Stomach (tissue), 19 donors: ENCODE measurements at places on chromosomes 13 and 19. TPM values are rescaled to one million over a fixed set of nuclear protein-coding genes. Genes with fewer than 3 reads are reported as not detected.

GRCh38 chr13:31982540-31982939, 49.0 kb upstream of the FRY start:
- DNase-seq = peak; percentile 87
- no peaks in the 10 kb centered on the region for H3K27me3 ChIP-seq
- no peaks in the 10 kb centered on the region for H3K4me1 ChIP-seq
- H3K4me3 ChIP-seq = no peak overlapping the region
- H3K27ac ChIP-seq = no peak overlapping the region

GRCh38 chr19:18507727-18508440, 14.0 kb downstream of the ELL start:
- no peak for DNase-seq
- no peak overlapping the region for H3K4me3 ChIP-seq
- H3K4me1 ChIP-seq = peaks cover 76% of the 10 kb centered on the region
- H3K27ac ChIP-seq = peak overlapping the region; percentile 75
- no peaks in the 10 kb centered on the region for H3K27me3 ChIP-seq
- H3K36me3 ChIP-seq = no peaks in the 10 kb centered on the region

The PRODH2 gene
- not detected for total RNA-seq

GRCh38 chr13:109215377-109215776, 571.0 kb downstream of the IRS2 start:
- no peaks in the 10 kb centered on the region for H3K4me1 ChIP-seq
- no peak overlapping the region for H3K27ac ChIP-seq
- no peaks in the 10 kb centered on the region for H3K27me3 ChIP-seq
- H3K4me3 ChIP-seq = no peak overlapping the region

The CXCL17 gene
- total RNA-seq = not detected

DNA sequence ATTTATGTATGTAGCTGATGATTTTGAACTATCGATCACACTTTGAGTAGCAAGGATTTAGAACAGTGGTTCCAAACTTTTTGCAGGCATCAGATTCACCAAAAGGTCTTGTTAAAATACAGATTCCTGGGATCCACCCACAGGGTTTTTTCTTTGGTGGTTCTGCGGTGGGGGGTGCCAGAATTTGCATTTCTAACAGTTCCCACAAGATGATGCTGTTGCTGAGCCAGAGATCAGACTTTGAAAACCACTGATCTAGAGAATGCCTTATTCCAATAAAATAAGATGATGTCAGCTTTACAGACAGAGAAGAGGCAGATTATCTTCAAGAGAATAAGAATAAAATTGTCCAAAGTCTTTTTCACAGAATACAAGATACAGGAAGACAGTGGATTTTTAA, 80.9 kb upstream of the SHISA2 start:
- no peak overlapping the region for H3K27ac ChIP-seq
- no peak overlapping the region for H3K4me3 ChIP-seq
- H3K27me3 ChIP-seq = no peaks in the 10 kb centered on the region
- no peaks in the 10 kb centered on the region for H3K36me3 ChIP-seq
- no peak for DNase-seq

The STXBP2 gene
- total RNA-seq = 256 TPM

GRCh38 chr13:97284558-97284957, 62.4 kb downstream of the MBNL2 start:
- no peaks in the 10 kb centered on the region for H3K36me3 ChIP-seq
- H3K4me3 ChIP-seq = no peak overlapping the region
- peaks cover 28% of the 10 kb centered on the region for H3K4me1 ChIP-seq
- H3K27ac ChIP-seq = no peak overlapping the region
- no peaks in the 10 kb centered on the region for H3K27me3 ChIP-seq
- DNase-seq = no peak

The SH2D3A gene
- 30.9 TPM for total RNA-seq

GRCh38 chr19:17778968-17779929, 15.7 kb upstream of the B3GNT3 start:
- no peaks in the 10 kb centered on the region for H3K27me3 ChIP-seq
- H3K4me3 ChIP-seq = peak overlapping the region; percentile 39
- H3K4me1 ChIP-seq = no peaks in the 10 kb centered on the region
- DNase-seq = no peak
- H3K27ac ChIP-seq = no peak overlapping the region
- peaks cover 5% of the 10 kb centered on the region for H3K36me3 ChIP-seq

The NLRP4 gene
- total RNA-seq = not detected

- peak; percentile 98 for DNase-seq
- peak overlapping the region; percentile 99 for H3K27ac ChIP-seq
- no peaks in the 10 kb centered on the region for H3K27me3 ChIP-seq
- peaks cover 71% of the 10 kb centered on the region for H3K4me1 ChIP-seq
Observed at GRCh38 chr19:44741841-44742329, 6.6 kb upstream of the BCL3 start.

The POU4F1 gene
- total RNA-seq = not detected

- H3K36me3 ChIP-seq = no peaks in the 10 kb centered on the region
- H3K4me1 ChIP-seq = no peaks in the 10 kb centered on the region
Observed at GRCh38 chr19:23901360-23901759, 13.3 kb upstream of the ZNF726 start.
